Thyroid gland (tissue), 4 donors: ENCODE measurements at places on chromosomes 6 and 20. TPM values are rescaled to one million over a fixed set of nuclear protein-coding genes. Genes with fewer than 3 reads are reported as not detected.

Gene KCTD20
- total RNA-seq, result 32.4 TPM

Gene PPIL1
- 36.6 TPM for total RNA-seq

Gene RBM24
- total RNA-seq, result 0.45 TPM

Gene CLDN20
- not detected for total RNA-seq

Gene ADAM33
- total RNA-seq, result 24.5 TPM

Gene PRND
- 2.0 TPM for total RNA-seq

Gene CLPSL1
- not detected for total RNA-seq

Gene PM20D2
- 33.3 TPM for total RNA-seq

Gene PRICKLE4
- total RNA-seq, result 4.0 TPM

- H3K27ac ChIP-seq, result no peak overlapping the region
- H3K4me3 ChIP-seq, result no peak overlapping the region
- no peaks in the 10 kb centered on the region for H3K27me3 ChIP-seq
- H3K4me1 ChIP-seq, result no peaks in the 10 kb centered on the region
- H3K36me3 ChIP-seq, result no peaks in the 10 kb centered on the region
- no peak for DNase-seq
Observed at GRCh38 chr6:145096846-145097245, 638.5 kb downstream of the EPM2A start.

GRCh38 chr6:46677314-46677654 lies 10.4 kb upstream of the TDRD6 start:
- H3K36me3 ChIP-seq, result no peaks in the 10 kb centered on the region
- H3K4me1 ChIP-seq, result no peaks in the 10 kb centered on the region
- no peak overlapping the region for H3K4me3 ChIP-seq
- no peaks in the 10 kb centered on the region for H3K27me3 ChIP-seq
- H3K27ac ChIP-seq, result no peak overlapping the region
- DNase-seq, result no peak

DNA sequence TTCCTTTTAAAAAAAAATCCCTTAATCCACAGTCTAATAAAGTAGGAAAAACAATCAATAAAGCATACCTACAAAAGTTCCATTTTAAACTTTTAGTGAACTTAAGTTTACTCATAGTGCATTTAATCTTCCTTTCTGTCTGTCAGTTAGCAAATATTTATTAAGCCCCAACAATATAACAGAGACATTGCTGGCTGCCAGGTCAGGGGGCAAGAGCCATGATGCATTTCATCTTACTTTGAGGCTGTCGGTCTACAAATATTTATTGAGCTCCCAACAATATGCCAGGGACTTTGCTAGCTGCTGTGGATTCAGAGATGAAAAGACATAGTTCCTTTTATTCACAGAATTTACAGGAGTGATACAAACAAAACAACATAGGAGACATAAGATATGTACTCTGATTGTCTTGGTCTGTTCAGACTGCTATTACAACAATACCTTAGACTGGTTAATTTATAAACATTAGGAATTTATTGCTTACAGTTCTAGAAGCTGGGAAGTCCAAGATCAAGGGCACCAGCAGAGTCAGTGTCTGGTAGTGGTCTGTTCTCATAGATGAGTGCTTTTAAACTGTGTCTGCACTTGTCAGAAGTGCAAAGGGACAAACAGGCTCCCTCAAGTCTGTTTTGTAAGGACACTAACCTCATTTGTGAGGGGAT lies 118.6 kb downstream of the PLCB1 start:
- no peaks in the 10 kb centered on the region for H3K4me1 ChIP-seq
- DNase-seq, result no peak
- no peaks in the 10 kb centered on the region for H3K27me3 ChIP-seq
- H3K4me3 ChIP-seq, result no peak overlapping the region
- no peaks in the 10 kb centered on the region for H3K36me3 ChIP-seq

GRCh38 chr6:2482773-2483172 lies 237.4 kb upstream of the GMDS start:
- H3K27me3 ChIP-seq, result no peaks in the 10 kb centered on the region
- no peaks in the 10 kb centered on the region for H3K36me3 ChIP-seq
- H3K27ac ChIP-seq, result no peak overlapping the region
- H3K4me3 ChIP-seq, result no peak overlapping the region

DNA sequence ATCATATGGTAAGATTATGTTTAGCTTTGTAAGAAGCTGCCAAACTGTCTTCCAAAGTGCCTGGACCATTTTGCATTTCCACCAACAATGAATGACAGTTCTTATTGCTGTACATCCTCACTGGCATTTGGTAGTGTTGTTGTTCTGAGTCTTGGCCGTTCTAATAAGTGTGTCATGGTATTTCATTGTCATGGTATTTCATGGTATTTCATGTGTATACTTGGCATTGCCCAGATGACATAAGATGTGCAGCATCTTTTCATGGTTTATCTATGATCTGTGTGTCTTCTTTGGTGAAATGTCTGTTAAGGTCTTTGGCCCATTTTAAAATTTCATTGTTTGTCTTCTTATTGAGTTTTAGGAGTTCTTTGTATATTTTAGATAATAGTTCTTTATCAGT lies 224.4 kb downstream of the BCAS1 start:
- peak overlapping the region; percentile 81 for H3K27ac ChIP-seq
- H3K27me3 ChIP-seq, result no peaks in the 10 kb centered on the region
- DNase-seq, result no peak
- H3K4me1 ChIP-seq, result peaks cover 12% of the 10 kb centered on the region
- no peak overlapping the region for H3K4me3 ChIP-seq

DNA sequence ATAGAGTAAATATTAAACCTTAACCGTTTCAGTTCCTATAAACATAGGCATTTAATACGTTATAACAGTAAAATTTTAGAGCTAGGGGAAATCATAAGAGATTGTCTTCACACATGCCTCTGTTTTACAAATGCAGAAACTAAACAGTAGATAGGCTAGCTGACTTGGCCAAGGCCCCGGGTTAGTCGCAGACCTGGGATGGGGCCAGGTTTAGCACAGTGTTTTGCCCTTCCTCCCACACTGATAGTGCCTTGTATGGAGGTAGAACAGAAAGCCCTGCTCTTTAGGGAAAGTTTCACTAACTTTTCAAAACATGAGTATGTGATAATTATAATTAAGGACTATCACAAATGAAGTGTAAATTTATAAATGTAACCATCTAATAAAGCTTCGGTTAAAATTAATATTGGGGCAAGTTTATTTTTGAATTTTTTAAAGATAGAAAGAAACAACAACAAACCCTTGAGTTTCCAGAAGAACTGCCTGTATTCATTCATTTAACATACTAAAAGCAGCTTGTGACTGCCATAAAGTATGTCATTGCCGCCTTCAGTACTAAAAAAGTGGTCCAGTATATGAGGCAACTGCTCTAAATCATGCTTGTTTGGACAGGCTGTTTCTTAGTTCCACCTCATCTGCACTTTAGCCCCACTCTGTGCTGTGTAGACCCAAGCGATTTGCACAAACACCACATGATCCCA lies 62.5 kb upstream of the LOC128125822 start:
- no peaks in the 10 kb centered on the region for H3K27me3 ChIP-seq
- no peaks in the 10 kb centered on the region for H3K36me3 ChIP-seq
- H3K27ac ChIP-seq, result peak overlapping the region; percentile 52
- H3K4me3 ChIP-seq, result no peak overlapping the region
- H3K4me1 ChIP-seq, result peaks cover 24% of the 10 kb centered on the region

GRCh38 chr6:144931172-144932035 lies 646.3 kb downstream of the UTRN start:
- no peaks in the 10 kb centered on the region for H3K36me3 ChIP-seq
- no peaks in the 10 kb centered on the region for H3K27me3 ChIP-seq
- no peak overlapping the region for H3K27ac ChIP-seq
- no peaks in the 10 kb centered on the region for H3K4me1 ChIP-seq

DNA sequence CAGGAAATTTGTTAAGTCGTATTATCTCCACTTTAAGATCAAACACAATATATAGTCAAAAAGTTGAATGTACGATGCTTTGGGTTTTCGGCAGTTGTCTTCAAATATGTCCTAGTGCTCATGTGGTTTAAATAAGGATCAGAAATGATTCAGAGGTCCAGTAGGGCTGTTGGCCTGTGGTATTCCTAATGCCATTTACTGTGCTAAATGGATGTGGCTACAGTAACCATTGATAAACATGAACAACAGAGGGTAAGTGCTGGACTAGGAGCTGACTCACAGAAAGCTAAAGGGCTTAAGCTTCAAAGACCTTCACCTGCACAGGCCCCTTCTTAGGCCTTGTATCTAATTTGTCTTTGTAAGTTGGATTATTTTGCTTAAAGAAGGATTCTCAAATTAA lies 80.5 kb upstream of the TPD52L1 start:
- H3K4me1 ChIP-seq, result no peaks in the 10 kb centered on the region
- peaks cover 3% of the 10 kb centered on the region for H3K36me3 ChIP-seq
- H3K27ac ChIP-seq, result no peak overlapping the region
- no peak for DNase-seq
- H3K27me3 ChIP-seq, result no peaks in the 10 kb centered on the region

DNA sequence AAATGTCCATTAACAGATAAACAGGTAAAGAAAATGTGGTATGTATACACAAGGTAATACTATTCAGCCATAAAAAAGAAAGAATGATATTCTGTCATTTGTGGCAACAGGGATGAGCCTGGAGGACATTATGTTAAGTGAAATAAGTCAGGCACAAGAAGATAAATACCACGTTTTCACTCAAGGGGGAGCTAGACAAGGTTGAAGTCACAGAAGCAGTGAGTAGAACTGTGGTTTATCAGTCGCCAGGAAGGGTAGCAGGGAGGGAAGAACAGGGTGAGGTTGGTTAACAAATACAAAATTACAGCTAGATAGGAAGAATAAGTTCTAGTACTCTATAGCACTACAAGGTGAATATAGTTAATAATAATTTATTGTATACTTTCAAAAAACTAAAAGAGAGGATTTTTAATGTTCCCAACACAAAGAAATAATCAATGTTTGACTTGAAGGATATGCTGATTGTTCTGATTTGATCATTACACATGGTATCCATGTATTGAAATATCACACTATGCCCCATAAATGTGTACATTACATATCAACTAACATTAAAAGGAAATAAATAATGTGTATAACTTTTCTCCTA lies 21.1 kb downstream of the RTN4IP1 start:
- no peaks in the 10 kb centered on the region for H3K27me3 ChIP-seq
- DNase-seq, result no peak
- no peaks in the 10 kb centered on the region for H3K36me3 ChIP-seq

GRCh38 chr20:10478205-10478604 lies 43.1 kb downstream of the SLX4IP start:
- H3K36me3 ChIP-seq, result no peaks in the 10 kb centered on the region
- H3K4me1 ChIP-seq, result peaks cover 5% of the 10 kb centered on the region
- no peak overlapping the region for H3K27ac ChIP-seq
- DNase-seq, result no peak
- H3K4me3 ChIP-seq, result no peak overlapping the region

DNA sequence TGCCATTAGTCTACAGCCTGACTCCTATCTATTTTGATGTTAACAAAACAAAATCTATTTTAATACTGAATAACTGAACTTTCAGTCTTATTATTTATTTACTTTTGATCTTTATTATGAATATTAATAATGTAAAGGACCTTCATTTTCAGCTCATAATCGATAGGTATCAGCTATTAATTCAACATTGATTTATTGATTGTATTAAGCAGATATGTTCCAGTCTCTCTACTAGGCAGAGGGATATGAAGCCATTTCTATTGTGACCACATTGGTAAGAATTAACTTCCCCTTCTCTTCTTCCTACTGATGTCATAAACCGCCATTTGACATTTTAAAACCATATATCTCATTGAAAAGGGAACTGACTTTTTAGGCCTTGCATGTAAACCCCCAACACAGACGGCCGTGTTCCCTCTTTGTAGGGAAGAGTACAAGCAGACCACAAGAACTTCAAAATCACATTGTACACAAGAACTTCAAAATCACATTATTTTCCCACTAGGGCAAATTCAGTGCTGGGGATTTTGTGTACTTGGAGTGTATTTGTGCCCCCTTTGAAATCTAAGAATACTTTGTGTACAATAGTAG lies 69.5 kb upstream of the FABP7 start:
- H3K27me3 ChIP-seq, result no peaks in the 10 kb centered on the region
- no peaks in the 10 kb centered on the region for H3K4me1 ChIP-seq
- no peaks in the 10 kb centered on the region for H3K36me3 ChIP-seq
- DNase-seq, result no peak
- H3K27ac ChIP-seq, result no peak overlapping the region

GRCh38 chr20:49278818-49279676 lies 1.2 kb upstream of the ZNFX1 start:
- no peak for DNase-seq
- peaks cover 37% of the 10 kb centered on the region for H3K36me3 ChIP-seq
- H3K4me3 ChIP-seq, result peak overlapping the region; percentile 88
- peak overlapping the region; percentile 94 for H3K27ac ChIP-seq
- H3K4me1 ChIP-seq, result peaks cover 39% of the 10 kb centered on the region
- no peaks in the 10 kb centered on the region for H3K27me3 ChIP-seq

GRCh38 chr6:22248513-22249308 lies 48.1 kb downstream of the PRL start:
- no peaks in the 10 kb centered on the region for H3K36me3 ChIP-seq
- no peaks in the 10 kb centered on the region for H3K27me3 ChIP-seq
- no peak overlapping the region for H3K4me3 ChIP-seq
- H3K4me1 ChIP-seq, result peaks cover 8% of the 10 kb centered on the region
- no peak overlapping the region for H3K27ac ChIP-seq

- H3K27me3 ChIP-seq, result no peaks in the 10 kb centered on the region
- no peaks in the 10 kb centered on the region for H3K36me3 ChIP-seq
- no peak overlapping the region for H3K27ac ChIP-seq
- DNase-seq, result no peak
- H3K4me1 ChIP-seq, result no peaks in the 10 kb centered on the region
Observed at GRCh38 chr6:126949786-126950185, 168.7 kb upstream of the RSPO3 start.

GRCh38 chr6:72271531-72271930 lies 350.3 kb upstream of the KCNQ5 start:
- no peaks in the 10 kb centered on the region for H3K36me3 ChIP-seq
- no peaks in the 10 kb centered on the region for H3K27me3 ChIP-seq
- no peak for DNase-seq
- no peaks in the 10 kb centered on the region for H3K4me1 ChIP-seq
- H3K27ac ChIP-seq, result no peak overlapping the region

- H3K36me3 ChIP-seq, result no peaks in the 10 kb centered on the region
- no peak for DNase-seq
- H3K27me3 ChIP-seq, result no peaks in the 10 kb centered on the region
- no peak within 1 kb of the TSS for H3K4me3 ChIP-seq
- H3K27ac ChIP-seq, result no peak within 1 kb of the TSS
Observed at GRCh38 chr6:41286544-41287346, at the start of gene TREM1. Gene TREM1, minus strand, starts transcription at chr6:41286682. Its CDS starts 27 bp downstream, at chr6:41286655.

DNA sequence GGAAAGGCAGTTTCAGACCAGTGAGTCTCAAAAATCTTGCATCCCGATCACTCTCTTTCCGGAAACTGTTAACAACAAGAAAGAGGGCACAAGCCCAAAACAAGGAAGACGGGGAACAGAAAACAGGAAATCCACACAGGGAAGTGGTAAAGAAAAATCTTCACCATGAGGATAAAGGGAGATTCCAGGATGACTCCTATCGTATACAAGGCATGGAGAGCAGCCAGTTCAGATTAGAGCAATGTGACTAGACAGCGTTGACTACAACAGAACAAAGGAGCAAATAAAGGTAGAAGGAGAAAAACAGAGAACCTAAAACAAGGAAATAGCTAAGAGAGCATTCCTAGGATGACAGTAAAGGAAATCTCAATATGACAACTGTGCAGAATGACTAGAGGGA lies 26.5 kb downstream of the VNN1 start:
- H3K36me3 ChIP-seq, result no peaks in the 10 kb centered on the region
- no peak overlapping the region for H3K27ac ChIP-seq
- no peak for DNase-seq
- H3K4me1 ChIP-seq, result no peaks in the 10 kb centered on the region
